Stimulated activated CD4-positive, alpha-beta T cell treated with anti-CD3 and anti-CD28 coated beads, Interleukin-1b, Interleukin-23, amount 100 ng/mL, for 4 hours (primary cell): ENCODE measurements at places on chromosomes 11 and 22.

DNA sequence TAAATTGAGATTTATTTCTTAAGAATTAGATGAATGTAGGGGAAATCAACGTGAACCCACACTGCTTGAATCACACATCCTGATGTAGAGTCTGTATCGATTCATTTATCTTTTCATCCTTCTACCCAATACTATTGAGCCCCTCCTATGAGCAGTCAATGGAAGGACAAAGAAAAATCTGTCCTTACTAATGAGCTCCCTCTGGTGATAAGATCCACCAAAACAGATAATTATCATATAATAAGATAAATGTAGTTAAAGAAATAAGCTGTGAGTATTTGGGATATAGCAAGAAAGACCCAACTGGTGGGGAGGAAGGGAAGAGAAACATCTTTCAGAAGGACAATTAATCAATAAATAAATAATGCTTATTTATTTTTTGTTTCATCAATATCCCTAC, 385.1 kb upstream of the CCDC90B start:
- DNase-seq, result no peak

DNA sequence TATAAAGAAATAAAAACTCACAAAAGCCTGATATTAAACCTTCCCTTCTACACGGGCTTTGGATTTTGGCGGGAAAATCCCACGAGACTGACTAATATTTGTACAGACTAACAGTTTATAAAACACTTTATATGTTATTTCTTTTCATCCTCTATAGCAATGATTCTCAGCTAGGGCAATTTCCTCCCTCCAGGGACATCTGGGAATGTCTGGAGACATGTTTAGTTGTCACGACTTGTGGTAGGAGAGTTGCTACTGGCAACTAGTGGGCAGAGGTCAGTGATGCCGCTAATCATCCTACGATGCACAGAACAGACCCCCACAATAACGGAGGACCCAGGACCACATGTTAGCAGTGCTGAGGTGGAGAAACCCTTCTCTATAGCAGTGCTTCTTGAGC, 304.8 kb upstream of the PITPNB start:
- no peak for DNase-seq

GRCh38 chr11:28231475-28231874, 123.3 kb downstream of the METTL15 start:
- no peak for DNase-seq

GRCh38 chr11:28169816-28170215, 61.6 kb downstream of the METTL15 start:
- no peak for DNase-seq

GRCh38 chr22:35479985-35480550, 60.6 kb upstream of the RASD2 start:
- DNase-seq, result no peak
